ENCODE measurements at places on chromosomes 4 and X.

DNA sequence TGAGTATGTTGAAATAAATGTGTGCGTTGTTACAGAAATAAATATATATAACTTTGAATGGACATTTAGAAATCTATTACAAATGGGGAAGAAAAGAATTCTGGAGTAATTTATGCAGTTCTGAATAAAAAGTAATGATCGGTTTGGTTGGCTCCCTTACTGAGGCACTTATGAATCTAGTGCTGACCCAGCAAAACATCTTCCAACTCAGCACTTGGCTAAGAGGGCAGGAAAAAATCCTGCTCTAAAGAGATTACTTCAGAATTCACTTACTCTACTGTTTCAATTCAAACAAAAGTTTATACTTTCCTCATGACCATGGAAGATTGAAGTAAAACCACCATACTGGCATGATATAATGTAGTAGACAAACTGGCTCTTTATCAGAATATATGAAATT, 123.9 kb upstream of the RXFP1 start:
- DNase-seq, result no peak

- no peak for DNase-seq
Observed at GRCh38 chrX:12309040-12309743, 170.9 kb downstream of the FRMPD4 start.

DNA sequence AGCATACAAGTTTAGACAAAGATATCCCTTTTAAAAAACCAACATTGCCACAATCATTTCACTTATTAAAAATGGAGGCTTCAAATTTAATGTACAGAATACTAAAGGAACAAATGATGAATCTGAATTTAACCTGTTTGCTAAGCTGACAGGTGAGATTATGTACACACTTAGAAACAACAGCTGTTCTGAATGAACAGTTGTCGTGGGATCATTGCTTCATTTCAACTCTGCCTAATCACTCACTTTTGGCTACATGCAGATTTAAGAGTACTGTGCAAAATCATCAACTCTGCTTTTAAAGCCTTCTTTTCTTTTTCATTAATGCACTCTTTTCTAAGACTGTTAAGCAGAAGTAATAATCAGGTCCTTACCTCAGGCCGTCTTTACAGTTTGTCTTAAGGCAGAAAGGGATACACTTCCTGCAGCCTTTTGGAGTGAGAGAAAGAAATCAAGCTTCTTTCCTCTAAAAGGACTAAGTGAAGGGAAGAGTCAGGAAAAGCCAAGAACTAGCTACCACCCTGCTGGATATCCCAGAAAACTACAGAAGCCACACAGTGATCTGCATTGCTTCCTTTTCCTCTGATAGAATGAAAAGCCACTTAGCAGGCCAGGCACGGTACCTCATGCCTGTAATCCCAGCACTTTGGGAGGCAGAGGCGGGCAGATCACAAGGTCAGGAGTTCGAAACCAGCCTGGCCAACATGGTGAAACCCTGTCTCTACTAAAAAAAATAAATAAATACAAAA, 54.7 kb upstream of the NPNT start:
- no peak for DNase-seq

- DNase-seq, result peak; percentile 51
Observed at GRCh38 chr4:122045533-122045932, 93.7 kb upstream of the TRPC3 start.

- DNase-seq, result no peak
Observed at GRCh38 chr4:121256887-121257466, 92.9 kb upstream of the TNIP3 start.

- no peak for DNase-seq
Observed at GRCh38 chrX:41335198-41335957, 1.4 kb downstream of the DDX3X start.
